ENCODE measurements at places on chromosomes 4 and X. TPM values are rescaled to one million over a fixed set of nuclear protein-coding genes. Genes with fewer than 3 reads are reported as not detected.

NELFA gene
- 6.0 TPM for polyA plus RNA-seq

GRCh38 chr4:105399532-105400161, 74.2 kb downstream of the PPA2 start:
- no peak for DNase-seq

FDCSP gene
- not detected for polyA plus RNA-seq

UGT8 gene
- not detected for polyA plus RNA-seq

TRIM75 gene
- polyA plus RNA-seq = not detected
